ENCODE measurements at places on chromosomes 12 and 14.

DNA sequence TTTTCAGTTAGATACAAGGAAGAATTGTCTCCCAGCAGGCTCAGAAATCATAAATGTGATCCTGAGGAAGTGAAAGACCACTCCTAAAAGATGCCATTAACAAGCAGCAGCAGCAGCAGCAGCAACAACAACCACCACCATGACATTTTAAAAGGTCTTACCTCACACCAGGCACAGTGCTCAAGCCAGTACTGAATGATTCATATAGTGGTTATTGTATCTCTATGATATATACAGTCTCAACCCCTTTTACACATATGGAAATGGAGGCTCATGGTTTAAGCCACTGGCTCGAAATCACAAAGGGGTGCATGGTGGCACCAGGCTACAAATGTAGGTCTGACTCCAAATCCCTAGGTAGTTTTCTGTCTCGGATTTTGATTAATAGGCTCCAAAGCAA lies 126.9 kb downstream of the KTN1 start:
- no peak for DNase-seq

- no peak for DNase-seq
These were observed 954 bp upstream of the CALCOCO1 start for GRCh38 chr12:53728206-53728605.

DNA sequence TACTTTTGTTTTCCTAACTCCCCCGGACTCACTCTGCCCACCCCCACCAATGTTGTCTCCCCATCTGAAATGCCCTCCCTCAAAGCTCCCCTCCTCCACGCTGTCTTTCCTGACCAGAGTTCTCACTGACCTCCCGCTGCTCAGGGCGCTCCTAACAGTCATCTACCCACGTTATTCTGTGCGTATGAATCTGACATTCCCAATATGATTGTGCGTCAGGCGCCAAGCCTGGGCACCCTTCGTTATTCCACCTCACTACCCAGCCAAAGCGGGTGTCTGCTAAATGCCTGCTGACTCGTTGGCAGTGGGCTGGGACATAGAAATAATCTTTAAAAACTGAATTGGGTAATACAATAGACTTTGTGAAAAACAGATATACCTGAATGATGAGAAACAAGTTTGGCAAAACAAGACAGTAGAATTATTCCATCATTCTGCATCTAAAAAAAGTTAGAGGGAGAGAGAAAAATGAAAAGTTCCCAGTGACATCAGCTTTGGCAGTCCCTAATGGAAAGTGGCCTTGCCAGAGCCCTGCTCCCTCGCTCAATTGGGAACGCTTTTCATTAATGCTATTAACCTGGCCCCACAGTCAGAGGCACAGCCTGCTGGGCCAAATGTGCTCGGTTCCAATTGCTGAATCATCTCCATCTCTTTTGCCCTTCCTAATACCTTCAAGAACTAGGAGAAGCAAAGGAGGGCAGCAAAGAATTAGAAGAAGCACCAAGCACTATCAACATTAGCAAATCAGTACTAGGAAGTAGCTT lies 74.0 kb upstream of the PLXNC1 start:
- DNase-seq: no peak

- no peak for DNase-seq
These were observed 36.3 kb upstream of the PPM1A start for GRCh38 chr14:60212503-60213371.

DNA sequence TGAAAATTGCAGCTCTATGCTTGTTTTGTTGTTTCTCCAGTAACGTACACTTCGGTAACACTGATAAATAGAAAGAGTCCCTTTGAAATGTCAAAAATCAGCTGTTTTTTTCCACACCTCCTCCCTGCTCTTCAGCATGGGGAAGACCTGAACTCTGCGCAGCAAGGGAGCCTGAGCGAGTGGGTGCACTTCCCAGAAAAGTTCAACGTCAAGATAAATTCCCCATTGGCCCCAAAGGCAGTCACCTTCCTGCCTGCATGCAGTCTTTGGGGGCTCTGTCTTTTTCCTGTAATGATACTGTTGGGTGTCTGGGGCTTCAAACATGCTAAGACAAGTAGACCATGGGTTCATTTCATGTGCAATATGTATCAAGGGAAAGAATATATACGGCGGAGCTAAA lies 8.8 kb upstream of the FOXG1 start:
- DNase-seq: no peak

DNA sequence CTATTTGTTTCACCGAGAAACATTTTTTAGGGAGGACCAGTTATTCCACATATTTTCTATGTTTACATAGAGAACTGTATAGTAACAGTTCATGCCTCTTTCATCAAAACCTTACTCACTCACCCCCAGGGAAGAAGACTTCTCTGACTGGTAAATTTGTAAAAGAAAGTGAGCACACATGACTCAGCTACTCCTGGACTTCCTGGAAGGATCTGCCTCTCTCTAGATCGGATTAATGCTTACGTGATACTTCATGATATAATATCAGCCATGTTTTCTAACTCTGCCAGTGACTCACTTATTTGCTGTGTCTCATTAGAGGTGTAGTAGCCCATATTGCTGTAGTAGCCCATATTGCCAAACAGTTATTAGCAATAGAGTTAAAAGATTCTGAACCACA lies 494.3 kb upstream of the ATXN7L3B start:
- no peak for DNase-seq

All from NCI-H1092 treated with DMSO at 0.1 percent for 48 hours (cell line).